ENCODE measurements at places on chromosomes 3 and 15.

GRCh38 chr3:4656059-4656458 is 162.9 kb downstream of the ITPR1 start:
- peak; percentile 28 for DNase-seq

GRCh38 chr15:58748852-58749531 is 515 bp downstream of the ADAM10 start:
- DNase-seq: peak; percentile 43

- DNase-seq: no peak
Measured at GRCh38 chr15:85681386-85681785, 113.3 kb downstream of the KLHL25 start.

DNA sequence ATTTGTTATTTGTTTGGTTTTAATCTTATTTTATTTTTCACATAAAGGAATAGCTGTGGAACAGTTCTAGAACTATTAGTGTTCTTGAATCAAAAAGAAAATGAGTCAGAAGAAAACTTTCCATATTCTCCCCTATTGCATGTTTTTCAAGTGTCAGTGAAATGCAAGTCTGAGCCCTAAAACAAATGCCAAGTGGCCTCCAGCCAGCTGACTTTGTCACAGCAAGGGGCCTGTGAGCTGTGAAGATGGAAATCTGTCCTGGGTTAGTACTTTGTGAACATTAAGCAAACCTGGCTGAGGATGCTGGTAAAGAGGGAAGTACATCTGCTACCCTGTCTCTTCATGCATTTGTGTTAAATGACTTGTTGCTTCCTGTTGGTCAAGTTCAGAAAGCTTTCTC is 14.2 kb downstream of the LRRC49 start:
- no peak for DNase-seq

DNA sequence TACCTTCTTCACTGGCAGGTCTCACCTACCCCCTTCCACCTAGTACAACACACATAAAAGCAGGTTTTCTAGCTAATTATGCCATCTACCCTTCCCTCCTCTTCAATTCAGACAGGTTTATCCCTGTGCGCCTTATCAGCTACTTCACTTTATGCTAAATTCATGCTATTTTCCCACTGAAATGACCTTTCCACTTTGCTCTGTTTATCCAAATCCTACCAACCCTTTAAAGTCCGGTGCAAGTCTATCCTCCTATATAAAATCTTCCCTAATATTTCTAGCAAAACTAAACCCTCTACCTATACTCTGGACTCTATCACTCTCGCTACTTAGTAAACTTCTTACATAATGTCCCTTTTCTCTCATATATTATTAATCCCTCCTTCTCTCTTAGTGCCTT is 6.0 kb downstream of the USF3 start:
- no peak for DNase-seq

GRCh38 chr3:170301405-170301804 is 56.1 kb upstream of the SKIL start:
- DNase-seq: no peak

GRCh38 chr3:94317017-94317416 is 254.2 kb downstream of the NSUN3 start:
- no peak for DNase-seq

GRCh38 chr3:26522919-26523318 is 99.7 kb upstream of the LRRC3B start:
- no peak for DNase-seq
